ENCODE measurements at places on chromosomes 3 and 15.

GRCh38 chr3:113660458-113660857 is 36.0 kb downstream of the USF3 start:
- DNase-seq: no peak

- DNase-seq: peak; percentile 70
These were observed 53.9 kb downstream of the C3orf38 start for GRCh38 chr3:88203642-88204055.

DNA sequence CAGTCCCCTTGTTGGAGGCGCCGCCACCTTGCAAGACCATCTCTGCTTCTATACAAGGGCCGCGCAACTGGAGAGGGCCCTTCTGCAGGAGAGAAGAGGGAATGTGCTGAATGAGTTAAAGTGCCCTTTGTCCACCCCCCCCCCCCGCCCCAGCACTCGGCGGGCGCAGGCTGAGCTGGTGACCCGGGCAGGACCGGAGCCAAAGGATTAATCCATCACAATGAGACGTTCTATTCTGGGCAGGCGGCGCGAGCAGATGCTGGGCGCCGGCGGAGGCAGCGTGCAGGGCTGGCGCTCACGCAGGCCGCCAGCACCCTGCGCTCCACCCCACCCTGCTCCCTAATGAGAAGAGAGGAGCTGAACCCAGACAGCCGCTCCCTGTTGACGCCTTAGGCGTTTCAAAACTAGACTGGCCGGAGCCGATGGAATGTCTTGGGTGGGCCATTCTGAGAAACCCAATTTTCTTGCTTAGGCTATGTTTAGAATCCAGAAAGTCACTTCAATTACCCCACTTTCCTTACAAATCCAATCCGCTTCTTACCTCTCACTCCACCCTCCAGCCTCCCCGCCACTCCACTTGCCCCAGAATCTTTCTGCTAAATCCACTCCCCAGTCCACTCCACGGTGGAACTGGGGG is 32.9 kb downstream of the GJD2 start:
- peak; percentile 92 for DNase-seq

DNA sequence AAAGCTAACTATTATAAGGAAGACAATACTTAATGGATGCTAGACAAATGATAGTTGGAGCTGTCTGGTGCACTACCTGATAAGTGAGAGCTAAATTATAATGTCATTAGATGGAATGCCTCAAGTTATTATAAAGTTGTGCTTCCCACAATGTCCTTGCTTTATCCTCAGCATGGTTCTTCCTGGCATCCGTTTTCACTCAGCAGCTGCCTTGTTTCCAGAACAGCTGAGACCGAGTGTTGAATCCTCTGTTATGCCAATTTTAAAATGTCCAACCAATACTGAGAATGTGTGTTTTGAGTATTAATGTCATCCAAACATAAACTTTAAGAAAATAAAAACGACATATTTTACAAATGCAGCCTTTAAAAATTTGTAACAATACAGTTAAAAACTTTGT is 286.7 kb upstream of the SOX2 start:
- no peak for DNase-seq

GRCh38 chr3:172333692-172334457 is 114.4 kb downstream of the GHSR start:
- no peak for DNase-seq

- DNase-seq: no peak
These were observed 124.9 kb downstream of the LRRK1 start for GRCh38 chr15:101043911-101044624.

- DNase-seq: no peak
These were observed 60.4 kb upstream of the CA12 start for GRCh38 chr15:63442080-63442479.

- no peak for DNase-seq
These were observed 146.6 kb downstream of the DUT start for GRCh38 chr15:48477795-48478360.

GRCh38 chr3:144031938-144032337 is 60.3 kb downstream of the DIPK2A start:
- DNase-seq: no peak

DNA sequence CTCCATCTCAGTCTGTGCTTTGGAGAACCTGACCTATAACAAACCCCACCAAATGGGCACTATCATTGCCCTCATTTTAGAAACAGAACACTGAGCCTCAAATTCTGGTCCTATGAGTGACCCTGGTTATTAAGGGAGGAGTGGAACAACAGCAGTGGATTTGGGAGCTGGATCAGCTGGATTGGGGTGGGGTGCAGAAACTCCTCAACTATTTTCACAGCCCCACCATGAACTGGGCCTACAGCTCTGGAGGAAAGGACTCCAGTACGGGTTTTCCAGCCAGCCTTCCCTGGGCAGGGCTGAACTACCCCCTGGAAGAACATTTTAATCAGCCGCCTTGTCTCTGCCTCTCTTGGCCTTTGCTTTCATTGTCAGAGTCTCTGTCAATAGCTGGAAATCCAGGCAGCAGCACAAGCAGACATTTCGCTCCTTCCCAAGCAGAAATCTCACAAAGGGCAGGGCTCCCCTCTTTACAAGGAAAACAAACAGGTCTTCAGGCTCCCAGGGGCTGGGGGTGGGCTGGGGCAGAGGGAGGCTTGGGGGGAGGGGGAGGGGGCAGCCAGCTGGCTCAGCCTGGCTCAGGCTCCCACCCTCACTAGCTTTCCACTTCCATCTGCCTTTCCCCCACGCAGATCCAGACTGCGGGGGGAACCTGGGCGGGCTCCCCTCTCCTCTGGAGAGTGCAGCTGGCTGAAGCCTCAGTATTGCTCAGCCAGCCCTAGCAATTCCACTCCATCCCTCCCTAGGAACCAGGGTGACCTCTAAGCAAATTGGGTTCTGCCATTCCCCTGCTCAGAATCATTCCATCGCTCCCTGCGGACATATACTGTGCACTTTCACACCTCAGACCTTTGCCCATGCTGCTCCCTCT is 13.7 kb upstream of the TLE3 start:
- DNase-seq: peak; percentile 92

- no peak for DNase-seq
These were observed 5.0 kb upstream of the BCL2L10 start for GRCh38 chr15:52117549-52117948.

GRCh38 chr15:85475317-85475701 is 94.9 kb downstream of the AKAP13 start:
- DNase-seq: no peak

GRCh38 chr15:68506071-68506470 is 72.7 kb upstream of the CORO2B start:
- DNase-seq: no peak

DNA sequence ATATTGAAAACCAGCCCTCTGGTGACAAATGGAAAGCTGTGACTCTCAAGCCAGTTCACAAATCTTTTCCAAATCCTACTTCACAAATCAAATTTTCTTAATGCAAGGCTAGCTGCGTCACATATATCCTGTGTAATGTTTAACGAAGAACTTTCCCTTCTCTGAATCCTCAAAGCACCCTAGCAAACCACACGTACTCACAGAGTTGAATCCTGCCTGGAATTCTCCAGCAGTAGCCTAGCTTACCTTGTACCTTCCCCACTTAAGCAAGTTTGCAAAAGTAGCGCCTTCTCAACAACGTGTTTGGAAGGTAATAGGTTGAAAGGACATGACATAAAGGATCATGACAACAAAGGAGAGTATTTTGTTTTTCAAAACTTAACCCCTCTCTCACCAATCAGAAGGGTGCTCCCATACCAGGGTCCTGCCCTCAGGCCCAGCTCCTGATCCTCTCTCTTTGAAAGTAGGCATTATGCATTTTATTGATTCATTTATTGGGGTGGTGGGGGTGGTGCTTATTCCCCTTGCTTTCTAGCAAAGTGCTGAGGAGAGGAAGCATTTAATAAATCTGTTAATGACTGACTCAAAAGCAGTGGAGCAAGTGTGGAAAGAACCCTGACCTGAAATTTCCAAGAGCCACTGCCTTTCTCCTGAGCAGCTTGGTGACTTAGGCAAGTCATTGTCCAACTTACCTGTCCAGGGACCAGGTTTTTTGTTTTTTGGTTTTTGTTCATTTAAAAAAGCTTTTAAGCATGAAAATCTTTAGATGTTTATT is 531.6 kb downstream of the MECOM start:
- DNase-seq: no peak

- DNase-seq: no peak
These were observed 32.5 kb downstream of the PARP15 start for GRCh38 chr3:122609798-122610559.

- DNase-seq: no peak
These were observed 29.9 kb downstream of the RCN2 start for GRCh38 chr15:76961268-76962011.

Measured in ELF-1 (cell line).